ENCODE measurements at places on chromosomes 3 and 15.

DNA sequence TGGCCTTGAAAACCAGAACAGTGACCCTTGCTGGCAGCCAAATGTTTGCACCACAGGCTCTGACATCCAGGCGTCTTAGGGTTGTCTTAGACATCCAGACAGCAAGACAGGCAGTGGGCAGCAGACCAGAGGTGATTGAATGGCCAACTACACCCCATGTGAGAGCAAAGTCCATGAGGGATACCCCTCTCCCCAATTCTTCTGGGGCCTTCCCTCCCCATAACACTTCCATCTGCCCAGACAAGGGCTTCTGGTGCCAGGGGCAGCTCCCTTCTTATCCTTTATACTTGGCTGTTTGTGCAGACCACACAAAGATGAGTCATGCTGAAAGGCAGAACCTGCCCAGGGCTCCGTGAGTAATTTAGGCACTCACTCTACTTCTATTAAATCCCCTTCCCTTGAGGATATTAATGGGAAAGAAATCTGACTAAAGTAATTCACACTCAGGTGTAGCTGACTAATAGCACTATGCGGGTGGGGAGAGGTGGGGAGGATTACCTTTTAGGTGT, 257.9 kb downstream of the UACA start:
- peak; percentile 82 for DNase-seq

GRCh38 chr15:63107895-63108546, 13.6 kb upstream of the LACTB start:
- DNase-seq, result no peak

GRCh38 chr3:194460566-194460965, 26.2 kb downstream of the ATP13A3 start:
- no peak for DNase-seq

DNA sequence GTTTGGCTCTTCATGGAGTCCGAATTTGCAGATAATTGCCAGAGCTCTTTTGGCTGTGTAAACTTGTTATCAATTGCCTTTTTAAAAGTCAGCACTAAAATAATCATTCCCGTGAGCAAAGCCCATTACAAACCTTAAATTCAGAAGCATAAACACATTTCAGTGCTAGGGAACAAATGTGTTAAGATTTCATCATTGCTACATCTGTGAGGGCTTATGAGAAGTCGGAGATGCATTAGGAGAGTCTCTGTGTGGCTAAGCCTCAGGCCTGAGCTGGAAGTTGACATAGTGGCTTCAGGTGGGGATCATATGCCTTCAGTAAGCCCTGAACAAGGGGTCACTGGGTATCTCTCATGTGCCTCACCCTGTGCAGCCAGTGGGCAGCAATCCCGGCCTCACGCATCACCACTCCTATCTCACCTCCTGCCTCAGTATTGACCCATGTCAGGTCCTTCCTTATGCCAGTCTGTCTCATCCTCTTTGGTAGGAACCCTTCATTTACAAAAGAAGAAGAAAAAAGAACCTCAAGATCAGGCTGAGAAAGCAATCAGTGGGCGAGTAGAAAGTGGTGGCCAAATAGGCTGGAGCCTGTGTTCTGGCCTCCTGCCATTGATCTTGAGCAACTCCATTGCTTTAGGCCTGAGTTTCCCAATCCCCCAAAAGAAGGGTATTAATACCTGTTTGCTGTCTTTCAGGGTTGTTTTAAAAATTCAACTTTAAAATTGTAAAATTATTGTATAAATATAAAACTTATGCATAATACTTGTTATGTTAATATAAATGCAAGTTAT, 233.5 kb downstream of the IL20RB start:
- no peak for DNase-seq

DNA sequence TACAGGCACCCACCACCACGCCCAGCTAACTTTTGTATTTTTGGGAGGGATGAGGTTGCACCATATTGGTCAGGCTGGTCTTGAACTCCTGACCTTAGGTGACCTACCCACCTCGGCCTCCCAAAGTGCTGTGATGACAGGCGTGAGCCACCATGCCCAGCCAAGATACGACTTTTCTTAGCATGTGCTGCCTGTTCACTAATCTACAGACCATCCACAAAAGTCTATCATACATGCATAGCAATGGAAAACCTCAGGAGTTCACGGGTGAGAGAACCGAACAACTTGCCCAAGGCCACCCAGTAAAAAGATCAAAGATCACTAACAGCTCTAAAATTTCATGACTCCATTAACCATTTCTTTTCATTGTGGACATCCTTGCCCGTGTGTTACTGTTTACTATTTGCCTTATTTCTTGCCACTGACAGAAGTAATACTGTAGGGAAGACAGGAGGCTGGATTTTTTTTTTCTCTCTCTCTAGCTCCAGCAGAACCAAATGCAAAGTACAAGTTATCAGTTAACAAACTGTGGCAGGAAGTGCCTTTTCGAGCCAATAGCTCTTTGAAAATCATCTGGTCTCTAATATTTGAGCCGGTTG, 92.3 kb downstream of the FOXP1 start:
- no peak for DNase-seq

Data from suppressor macrophage treated with lipopolysaccharide for 1 hour (primary cell).